ENCODE measurements at places on chromosomes 2 and 18.

DNA sequence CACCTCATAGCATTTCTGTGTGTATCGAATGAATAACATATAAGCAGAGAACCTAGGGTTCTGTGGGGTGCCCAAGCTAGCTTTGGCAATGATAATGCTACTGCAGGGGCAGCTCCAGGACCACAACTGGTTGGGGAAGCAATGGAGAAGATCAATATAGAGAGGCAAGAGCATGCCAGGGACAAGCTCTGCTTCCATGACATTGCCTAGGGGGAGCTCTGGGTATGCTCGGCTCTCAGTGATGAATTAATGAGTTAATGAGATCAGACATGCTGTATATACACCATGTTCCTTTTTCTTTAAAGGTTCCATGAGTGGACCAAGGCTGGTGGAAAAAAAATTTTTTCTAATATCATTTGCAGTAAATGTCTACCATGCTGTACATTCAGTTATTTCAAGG lies 618.4 kb downstream of the BCL11A start:
- no peak for DNase-seq

- no peak for DNase-seq
These were observed 73.1 kb downstream of the TGOLN2 start for GRCh38 chr2:85254540-85255300.

- DNase-seq: no peak
These were observed 18.6 kb downstream of the CYP27C1 start for GRCh38 chr2:127201452-127201851.

DNA sequence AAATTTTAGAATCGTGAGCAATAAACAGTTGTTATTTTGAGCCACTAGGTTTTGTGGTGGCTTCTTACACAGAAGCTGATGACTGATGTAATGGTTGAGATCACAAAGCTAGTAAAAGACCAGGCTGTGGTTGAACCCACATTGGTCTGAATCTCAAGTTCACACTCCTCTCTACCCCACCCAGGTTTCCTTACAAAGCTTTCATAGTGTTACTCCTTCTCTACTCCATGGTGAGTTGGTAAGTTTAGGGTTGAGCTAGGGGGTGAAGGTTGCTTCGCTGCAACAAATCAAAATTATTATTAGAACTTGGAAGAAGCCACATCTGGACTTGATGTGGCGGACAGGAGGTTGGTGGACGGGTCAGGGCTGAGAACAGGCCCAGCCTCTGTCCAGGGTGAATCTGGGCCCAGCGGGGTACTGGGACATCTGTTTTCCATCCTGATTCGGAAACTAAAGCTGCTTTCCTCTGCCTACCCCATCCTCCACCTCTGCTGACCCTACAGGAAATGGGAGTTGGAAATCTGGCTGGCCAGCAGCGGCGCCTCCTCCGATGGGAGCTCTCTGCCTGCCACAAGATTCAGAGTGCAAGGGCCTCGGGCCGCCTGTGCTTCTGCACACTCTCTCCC lies 86.3 kb downstream of the ZFP36L2 start:
- DNase-seq: no peak

- no peak for DNase-seq
These were observed 21.0 kb upstream of the PAX3 start for GRCh38 chr2:222319586-222320435.

- no peak for DNase-seq
These were observed 243.0 kb downstream of the RPRM start for GRCh38 chr2:153235516-153235915.
